ENCODE measurements at places on chromosomes 16 and 17.
A peak's percentile ranks its signal among the peaks of the same experiment; 100 is the strongest.

- DNase-seq: no peak
Measured at GRCh38 chr16:72962347-72962746, 85.6 kb downstream of the ZFHX3 start.

GRCh38 chr16:50245417-50246298 is 20.7 kb upstream of the ADCY7 start:
- DNase-seq: no peak

DNA sequence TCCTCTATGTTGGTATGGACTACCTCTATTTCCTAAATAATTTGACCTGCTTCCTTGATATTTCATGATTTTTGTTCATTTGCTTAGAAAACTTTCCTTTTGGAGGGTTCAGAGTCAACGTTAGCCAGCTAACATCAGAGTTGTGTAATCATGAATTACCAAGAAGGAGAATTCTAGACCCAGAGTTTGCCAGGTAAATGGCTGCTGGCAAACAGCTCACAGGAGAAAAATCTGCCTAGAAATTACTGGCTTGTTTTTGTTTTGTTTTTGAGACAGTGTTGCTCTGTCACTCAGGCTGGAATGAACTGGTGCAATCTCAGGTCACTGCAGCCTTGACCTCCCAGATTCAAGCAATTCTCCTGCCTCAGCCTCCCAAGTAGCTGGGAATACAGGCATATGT is 111.4 kb upstream of the SALL1 start:
- no peak for DNase-seq

- no peak for DNase-seq
Measured at GRCh38 chr17:57470906-57471305, 214.6 kb downstream of the MSI2 start.

- DNase-seq: peak; percentile 24
Measured at GRCh38 chr17:31394544-31394943, 3.1 kb downstream of the RAB11FIP4 start.

DNA sequence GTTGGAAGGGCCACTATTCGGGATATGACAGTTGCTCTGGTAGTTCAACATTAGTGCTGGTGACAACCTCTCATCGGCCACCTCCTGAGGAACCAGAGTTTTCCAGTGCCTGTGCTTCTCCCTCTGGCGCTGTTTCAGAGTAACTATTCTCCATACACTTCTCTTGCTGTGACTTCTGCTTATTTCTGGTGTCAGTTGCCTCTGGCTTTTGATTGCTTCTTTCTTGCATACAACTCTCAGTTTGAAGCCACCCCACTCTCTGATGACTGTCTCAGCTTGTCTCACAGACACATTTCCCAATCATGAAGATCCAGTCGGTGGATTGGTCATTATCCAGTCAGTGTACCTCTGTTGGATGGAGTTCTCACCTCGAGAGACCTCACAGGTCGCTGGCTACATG is 3.4 kb upstream of the TM4SF5 start:
- DNase-seq: no peak

DNA sequence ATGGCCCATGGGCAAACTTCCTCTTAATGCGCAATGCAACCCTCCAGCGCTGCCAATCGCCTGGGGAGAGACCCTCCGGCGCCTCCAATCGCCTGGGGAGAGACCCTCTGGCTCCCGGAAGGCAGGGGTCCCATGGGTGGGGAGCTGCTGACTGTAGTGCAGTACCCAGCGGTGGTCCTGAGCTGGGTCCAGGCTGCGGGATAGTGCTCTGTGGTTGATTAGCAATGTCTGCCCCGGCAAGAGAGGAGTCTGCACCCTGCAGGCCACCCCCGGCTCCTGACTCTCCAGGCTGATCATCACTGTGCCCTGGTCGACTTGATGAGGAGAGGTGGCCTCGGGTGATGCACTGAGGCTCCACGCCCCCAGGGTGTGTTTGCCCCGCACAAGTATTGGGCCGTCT is 44.6 kb upstream of the ZNF469 start:
- DNase-seq: no peak

DNA sequence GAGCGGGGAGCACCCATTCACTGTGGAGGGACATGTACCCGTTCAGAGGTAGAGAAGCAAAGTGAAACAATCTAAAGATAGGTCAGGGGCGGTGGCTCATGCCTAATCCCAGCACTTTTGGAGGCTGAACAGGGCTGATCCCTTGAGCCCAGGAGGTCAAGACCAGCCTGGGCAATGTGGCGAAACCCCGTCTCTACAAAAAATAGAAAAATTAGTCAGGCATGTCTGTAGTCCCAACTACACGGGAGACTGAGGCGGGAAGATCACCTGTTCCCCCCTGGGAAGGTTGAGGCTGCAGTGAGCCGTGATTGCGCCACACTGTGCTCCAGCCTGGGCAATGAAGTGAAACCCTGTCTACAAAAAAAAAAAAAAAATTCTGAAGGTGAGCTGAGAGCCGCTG is 21.7 kb downstream of the MYL4 start:
- DNase-seq: no peak

- DNase-seq: no peak
Measured at GRCh38 chr16:57024894-57025680, 35.7 kb downstream of the NLRC5 start.

DNA sequence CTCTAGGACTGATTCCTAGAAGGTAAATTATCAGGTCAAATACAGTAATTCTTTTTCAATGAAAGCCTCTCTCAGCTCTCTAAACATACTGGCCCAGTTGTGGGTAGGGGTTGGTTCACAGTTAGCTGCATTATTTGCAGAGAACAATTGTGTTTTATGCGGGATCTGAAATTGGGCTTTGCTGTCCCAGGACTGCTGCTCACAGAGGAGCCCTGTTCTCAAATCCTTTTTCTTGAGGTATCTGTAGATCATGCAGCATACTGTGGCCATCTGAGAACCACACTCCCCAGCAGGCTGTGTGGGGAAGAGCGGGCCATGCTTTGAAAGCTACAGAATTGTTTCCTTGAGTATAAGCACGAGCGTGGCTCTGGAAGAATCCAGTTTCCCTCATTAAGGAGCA is 17.5 kb downstream of the MTHFSD start:
- DNase-seq: no peak

DNA sequence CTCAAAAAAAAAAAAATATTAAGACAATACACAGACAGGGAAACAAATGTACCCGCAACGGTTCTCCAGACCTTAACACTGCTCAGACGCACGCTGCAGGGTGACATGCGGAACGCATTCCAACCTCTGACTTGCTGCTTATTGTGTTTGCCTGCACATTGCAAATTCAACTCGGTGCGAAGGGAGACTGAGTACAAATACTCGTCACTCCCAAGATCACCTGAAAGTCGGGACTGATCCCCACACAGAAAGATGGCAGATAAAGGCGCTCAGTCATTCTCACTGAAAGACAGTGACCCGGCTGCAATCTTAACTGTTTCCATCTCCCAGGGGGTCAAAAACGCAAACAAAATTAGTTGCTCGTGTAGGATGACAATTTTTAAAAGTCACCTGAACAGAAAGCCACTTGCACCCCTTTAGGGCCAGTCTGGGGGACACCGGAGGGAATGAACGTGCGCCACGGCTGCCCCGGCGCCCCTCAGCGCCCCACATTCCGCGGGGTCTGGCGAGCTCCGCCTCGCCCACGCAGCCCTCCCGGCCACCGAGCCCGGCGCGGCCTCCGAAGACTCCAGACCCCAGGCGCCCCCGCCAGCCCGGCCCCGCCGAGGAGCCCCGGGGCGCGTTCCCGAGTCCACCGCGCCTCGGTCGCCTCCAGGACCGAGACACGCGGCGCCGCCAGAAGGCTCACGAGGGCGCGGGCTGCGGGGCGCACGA is 589 bp downstream of the CLCN7 start:
- DNase-seq: no peak

DNA sequence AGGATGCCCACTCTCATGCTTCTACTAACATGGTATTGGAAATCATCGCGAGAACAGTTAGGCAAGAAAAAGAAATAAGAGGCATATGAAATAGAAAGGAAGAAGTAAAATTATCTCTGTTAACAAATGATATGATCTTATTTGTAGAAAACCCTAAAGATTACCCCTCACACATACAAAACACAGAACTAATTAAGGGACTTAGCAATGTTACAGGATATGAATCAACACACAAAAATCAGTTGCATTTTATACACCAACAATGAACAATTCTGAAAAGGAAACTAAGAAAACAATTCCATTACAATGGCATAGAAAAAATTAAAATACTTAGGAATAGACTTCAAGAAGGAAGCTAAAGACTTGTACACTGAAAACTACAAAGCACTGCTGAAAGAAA is 2.7 kb upstream of the CAPNS2 start:
- DNase-seq: no peak

DNA sequence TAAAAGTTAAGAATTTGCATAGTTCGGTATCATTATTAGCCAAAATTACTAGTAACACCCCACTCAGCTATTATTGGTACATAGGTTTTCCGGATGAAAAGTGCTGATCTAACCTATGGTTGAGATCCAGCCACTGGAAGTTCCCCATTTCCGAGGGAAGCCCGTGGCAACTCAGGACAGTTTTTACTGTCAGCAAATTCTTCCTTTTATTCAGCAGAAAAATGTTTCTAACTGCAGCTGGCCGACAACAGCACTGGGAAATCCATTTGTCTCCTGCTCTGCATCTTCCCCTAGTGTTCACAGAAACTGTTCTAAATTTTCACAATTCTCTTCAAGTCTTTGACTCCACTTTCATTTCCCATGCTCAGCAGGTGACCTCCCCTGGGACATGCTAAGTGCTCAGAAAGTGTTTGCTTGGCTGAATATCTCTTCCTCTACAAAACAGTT is 15.5 kb upstream of the MMD start:
- peak; percentile 82 for DNase-seq

DNA sequence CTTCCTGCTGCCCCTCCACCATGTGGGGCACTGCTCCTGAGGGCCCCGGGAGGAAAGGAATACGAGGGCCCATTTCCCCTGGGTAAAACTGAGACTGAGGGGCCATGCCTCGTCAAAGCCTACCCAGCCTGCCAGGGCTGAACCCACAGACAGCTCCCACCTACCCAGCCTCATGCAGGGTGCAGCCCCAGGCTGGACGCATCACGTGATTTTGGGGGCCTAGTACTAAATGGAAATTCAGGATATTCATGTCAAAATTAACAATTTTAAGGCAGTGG is 3.4 kb upstream of the OSGIN1 start:
- no peak for DNase-seq

DNA sequence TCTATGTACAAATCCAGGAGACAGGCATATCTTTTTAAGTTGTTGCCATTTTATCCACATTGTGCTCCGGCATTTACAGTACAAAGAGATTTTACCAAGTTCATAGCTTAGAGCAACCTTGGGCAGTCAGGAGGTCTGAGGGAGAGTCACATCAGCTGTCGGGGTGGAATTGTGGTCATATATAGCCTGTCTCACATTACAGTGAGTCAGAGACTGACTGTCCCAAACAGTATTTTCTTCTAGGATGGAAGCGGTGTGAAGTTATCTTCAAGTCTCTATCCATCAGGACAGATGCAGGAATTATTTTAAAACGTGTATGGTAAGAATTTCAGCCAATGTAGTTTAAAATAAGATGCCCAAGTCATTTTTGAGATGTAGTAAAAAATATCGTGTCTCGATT is 53.0 kb downstream of the GPRC5B start:
- DNase-seq: no peak

DNA sequence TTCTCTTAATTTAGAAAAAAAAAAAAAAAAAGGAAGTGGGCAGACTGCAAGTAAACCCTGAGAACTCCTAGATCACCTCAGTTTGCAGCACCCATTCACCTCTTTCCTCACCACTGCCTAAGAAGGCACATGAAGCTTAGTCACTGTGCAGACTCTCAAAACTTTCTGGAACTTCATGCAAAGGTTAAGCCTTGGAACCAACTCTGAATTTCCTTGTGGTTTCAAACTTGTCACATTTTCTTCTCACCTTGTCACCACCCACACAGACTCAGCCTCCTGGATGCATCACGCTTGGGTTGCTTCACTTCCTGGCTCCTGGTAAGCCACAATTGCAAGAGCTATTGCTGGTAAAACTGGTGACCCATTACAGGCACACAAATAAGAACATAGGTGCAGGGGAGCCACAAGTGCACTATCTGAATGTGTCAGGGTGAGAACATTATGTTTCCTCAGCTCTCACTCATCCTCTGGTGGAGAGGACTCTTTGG is 15.0 kb upstream of the CPD start:
- no peak for DNase-seq

DNA sequence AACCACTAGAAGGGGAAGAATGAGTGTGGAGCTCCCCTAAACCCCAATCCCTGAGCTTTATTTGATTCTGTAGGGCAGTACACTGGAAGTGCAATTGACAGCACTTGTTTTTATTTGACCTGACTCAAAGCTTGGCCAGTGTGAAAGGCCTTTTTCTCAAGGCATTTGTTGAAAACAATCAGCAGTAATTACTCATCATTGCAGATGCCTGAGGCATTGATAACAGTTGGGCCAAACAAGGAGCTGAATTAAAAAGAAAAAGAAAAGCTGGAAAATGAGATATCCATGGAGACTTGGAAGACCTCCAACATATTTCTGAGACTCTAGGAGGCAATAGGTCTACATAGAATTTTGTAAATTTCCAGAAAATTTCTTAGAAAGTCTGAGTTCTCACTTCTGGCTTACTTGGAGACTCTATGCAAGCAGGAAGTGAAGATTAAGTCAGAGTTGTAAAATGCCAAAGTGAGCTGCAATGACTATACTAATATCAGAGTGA is 200.8 kb upstream of the KCNJ16 start:
- no peak for DNase-seq

DNA sequence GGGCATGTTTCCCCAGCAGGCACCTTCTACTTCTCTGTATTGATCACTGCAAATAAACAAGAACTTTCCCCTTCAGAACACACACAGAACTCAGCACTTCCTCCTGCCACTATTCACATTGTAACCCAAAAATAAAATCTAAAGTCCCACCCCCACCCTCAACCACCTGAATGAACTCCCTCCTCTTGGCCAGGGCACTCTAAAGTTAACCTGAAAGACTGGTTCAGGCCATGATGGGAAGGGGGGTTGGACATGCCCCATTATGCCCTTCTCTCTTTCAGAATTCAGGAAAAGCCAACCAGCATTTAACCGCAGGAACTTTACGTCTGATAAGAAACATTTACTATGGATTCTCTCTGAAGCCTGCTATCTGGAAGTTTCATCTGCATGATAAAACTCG is 27.4 kb upstream of the CCL2 start:
- DNase-seq: no peak

GRCh38 chr17:80987941-80988461 is 3.6 kb upstream of the CHMP6 start:
- no peak for DNase-seq

DNA sequence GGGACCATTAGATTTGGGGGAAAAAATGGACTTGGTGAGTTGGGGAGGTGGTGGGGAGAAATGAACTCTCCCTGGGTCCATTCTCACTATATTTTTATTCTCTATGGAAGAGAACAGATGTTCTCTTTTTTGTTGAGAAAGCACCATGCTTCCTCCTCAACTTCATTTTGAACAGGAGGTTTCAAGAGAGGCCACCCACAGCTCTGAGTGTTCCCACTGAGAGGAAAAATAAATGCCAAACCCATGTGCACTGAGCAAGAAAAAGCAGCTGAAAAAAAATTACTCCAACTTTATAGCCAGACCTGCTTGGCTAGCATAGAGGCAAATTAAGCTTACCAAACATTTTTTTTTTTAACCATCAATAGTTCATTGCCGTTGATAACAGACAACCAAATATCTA is 883.6 kb downstream of the KCNJ2 start:
- DNase-seq: no peak

GRCh38 chr16:13956635-13957196 is 36.8 kb downstream of the ERCC4 start:
- no peak for DNase-seq
